ENCODE measurements at places on chromosomes 5 and 9.
A peak's percentile ranks its signal among the peaks of the same experiment; 100 is the strongest.

DNA sequence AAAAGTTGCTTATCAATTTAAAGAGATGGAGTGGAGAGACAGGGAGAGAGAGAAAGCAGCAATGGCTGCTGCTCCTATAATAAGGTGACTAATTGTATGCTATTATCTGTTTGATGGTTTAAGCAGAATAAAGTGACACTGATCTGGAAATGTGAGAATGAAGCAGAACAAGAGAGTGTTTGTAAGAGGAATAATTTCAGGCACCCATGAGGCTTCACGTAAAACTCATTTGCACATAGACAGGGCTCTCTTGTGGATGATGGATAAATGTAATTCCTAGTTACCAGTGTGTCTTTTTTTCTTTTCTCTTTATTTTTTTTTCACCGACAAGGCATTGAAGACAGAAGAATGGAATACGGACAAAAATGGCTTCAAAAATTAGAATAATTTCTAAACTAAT, 228.8 kb upstream of the TYRP1 start:
- DNase-seq = no peak

GRCh38 chr5:106423109-106423897, 1247.4 kb downstream of the EFNA5 start:
- DNase-seq = no peak

DNA sequence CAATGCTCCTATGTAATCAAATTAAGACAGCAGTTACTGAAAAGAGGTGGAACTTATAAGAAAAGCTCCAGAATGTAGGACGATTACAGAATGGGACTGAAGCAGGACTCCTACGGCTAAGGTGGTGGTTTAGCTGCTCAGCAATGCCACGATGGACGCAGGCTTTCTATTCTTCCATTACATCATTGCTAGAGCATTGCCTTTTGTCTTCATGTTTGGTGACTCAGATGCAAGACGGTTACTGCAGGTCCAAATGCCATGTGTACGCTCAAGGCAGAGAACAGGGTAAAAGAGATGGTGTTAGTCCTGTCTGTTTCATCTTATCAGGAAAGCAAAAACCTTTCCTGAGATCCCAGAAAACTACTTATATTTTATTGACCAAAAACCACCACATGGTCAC, 255.1 kb downstream of the ZSWIM6 start:
- DNase-seq = no peak

- no peak for DNase-seq
Measured at GRCh38 chr9:120737416-120738165, 23.3 kb upstream of the MEGF9 start.

GRCh38 chr9:86953181-86953580, 5.9 kb upstream of the GAS1 start:
- no peak for DNase-seq

DNA sequence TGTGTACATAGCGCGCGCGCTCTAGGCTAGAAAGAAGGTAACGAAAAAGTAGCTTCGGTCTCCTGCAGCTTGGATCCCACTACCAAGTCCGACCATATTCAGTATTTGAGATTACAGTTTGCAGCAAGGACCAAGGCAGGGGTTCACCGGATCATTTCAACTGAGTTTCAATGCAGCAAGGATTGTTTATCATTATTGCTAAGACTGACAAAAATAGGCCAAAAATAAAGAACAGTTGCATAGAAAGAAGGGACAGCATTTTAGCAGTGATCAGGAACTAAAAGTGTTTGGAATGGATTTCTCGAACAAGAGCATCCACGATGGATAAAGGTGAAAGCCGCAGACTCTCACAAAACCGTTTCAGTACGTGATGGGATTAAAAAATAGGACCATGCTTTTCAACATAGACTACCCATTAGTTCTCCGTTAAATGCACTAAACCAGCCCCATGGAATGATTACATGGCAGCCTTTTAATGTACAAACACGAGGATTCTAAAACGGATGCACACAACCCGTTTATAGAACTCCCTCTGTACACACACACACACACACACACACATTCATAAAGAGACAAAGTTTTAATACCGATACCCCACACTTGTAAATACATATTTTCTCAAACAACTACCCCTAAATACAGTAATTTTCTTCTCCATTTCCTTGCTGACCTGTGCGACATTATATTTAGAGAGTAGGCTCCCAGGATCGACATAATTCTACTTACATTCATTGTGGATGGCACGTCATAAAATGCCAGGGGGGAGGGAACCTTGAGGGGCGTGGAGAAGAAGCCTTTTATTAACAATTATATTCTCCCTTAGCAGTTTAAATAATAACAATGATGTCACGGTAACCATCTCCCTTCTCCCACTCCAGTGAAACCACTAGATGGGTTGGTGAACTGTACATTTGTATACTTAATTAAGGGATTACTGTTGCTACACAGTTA, 197.1 kb downstream of the MEF2C start:
- no peak for DNase-seq

- DNase-seq = no peak
Measured at GRCh38 chr9:89843074-89843473, 238.3 kb downstream of the GADD45G start.

DNA sequence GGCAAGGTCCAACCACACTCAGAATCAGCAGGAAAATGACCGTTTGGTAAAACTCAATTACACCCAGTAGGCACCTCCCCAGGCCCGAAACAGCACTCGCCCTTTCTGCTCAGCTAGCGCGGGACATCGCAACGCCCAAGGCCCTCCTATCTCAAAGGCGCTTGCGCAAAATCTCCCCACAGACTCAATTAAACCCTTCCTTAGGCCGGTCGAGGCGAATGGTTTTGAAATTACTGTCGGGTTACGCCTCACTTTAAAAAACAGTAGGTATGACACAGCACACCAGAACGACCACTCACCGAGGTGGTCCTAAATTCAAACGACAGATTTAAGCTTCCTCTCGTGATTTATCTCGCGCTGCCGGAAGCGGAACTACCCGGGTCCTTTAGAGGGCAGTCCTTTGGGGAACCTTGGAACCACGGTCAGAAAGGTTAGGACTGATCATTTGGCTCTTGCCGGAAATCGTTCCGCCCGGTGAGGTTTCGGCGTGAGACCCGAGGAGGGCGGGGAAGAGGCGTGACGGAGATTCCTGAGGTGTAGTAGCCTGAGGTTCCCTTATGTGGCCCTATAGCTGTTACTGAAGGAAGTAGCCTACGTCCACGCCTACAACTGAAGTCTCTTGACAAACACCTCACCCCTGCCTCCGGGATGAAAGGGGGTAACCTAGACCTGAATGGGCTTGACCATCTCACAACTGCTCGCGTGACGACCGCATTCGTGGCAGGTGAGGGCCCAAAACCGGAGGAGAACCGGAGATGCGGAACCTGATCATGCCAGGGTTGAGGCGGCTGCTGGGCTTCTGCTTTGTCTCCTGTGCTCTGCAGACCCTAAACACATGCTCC, at the start of the genes GIN1 and PPIP5K2:
GIN1 (minus strand) TSS at position 374 of the 842 bp plus-strand sequence. CDS start 11,431 bp downstream, outside the sequence.
PPIP5K2 (plus strand) TSS at position 537 of the 842 bp plus-strand sequence. CDS start 9,289 bp downstream, outside the sequence.
- peak; percentile 94 for DNase-seq

GRCh38 chr5:1724822-1725602, 74.6 kb downstream of the MRPL36 start:
- DNase-seq = no peak

GRCh38 chr9:122360891-122361290, 9.9 kb upstream of the PTGS1 start:
- no peak for DNase-seq

DNA sequence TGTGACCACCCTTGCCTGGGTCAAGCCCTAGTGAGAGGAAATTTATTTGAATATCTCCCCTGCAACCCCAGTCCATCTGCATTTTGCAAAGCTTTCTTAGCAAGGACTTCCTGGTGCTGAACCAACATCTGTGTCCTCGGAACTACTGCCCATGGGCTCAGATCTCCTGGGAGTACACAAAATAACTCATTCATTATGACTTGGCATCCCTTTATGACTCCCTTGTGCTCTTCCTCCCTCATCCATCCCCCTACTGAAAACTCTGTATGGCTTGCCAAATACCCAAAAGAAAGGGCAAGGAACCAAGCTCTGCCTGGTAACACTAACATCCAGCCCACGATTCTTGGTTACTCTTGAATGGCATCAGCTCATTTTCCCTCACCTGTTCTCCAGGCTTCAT, 368.5 kb downstream of the NTRK2 start:
- no peak for DNase-seq

- no peak for DNase-seq
Measured at GRCh38 chr9:99565203-99565602, 256.5 kb upstream of the NR4A3 start.

DNA sequence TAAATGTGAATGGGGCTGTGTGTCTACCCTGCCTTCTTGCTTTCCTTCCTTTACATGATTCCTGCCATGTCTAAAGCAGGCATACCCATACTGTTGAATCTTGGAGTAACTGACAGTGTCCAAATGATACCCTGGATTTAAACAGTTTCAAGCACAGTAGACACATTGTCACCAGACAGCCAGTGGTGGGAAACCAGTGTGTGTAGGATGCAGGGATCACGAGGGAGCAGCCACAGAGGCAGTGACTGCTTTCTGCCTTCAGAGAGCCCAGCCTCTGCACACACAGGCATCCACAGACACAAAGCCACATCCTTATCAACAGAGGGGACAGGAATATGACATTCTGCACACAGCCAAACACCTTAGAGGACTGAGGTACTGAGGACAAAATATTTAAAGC, 184.2 kb upstream of the TBCA start:
- DNase-seq = no peak

DNA sequence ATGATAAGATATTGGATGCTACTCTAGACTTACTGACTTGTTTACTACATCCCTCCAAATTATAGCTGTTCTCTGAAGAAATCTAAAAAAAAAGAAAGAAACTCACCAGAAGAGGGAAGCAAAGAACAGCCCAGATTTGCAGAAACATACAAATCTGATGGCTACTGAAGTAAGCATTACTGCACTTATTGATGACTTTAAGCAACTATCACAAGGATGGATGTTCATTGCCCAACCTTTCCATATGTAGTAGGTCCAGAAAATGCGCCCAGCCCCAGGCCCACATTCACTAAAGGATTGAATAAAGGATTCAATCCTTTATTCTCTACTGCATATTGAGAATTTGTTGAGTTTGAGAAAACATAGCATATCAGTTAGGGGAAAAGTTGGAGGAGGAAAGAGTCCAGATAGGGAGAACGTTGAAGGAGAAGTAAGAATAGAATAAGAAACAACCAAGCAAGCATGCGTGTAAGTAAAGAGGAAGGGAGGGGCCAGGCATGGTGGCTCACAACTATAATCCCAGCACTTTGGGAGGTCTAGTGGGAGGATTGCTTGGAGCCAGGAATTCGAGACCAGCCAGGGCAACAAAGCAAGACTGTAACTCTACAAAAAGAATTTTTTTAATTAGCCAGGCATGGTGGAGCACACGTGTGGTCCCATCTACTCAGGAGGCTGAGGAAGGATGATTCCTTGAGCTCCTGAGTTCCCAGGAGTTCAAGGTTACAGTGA, 33.8 kb upstream of the DTWD2 start:
- no peak for DNase-seq

DNA sequence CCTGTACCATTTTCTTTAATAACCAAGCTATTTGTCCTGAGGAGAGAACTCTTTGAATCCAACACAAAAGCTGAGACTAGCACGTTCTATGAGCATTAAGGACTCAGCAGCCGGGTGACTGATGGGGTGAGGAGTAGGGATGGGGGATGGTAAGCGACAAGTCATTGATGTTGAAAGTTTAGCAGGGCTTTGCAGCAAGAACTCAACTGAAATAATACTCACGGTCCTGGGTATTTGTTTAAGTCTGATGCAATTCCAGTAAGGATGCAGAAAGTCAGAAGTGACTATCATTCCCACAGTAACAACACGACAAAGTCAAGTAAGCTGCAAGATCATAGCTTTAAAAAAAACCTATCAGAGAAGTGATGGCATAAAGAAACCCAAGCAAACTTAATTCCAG, 131.1 kb downstream of the ACTL7B start:
- no peak for DNase-seq

- no peak for DNase-seq
Measured at GRCh38 chr9:16868701-16869100, 1.8 kb downstream of the BNC2 start.

DNA sequence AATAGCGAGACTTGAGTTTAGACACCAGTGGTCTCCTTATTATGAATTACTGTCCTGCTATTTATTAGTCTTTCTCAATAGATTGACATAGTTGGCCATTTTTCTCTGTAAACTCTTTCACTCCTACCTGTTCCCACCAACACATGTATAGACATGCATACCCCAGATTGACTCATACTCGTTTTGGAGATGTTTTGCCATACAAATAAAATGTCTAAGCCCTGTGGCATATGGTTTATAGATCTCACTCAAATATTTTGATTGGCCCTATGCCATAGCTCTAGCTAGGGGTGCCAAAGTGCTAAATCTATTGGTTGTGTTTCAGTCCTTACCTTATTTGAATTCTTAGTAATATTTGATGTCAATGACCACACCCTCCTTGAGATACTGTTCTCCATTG, 42.3 kb downstream of the CAMK4 start:
- DNase-seq = no peak

DNA sequence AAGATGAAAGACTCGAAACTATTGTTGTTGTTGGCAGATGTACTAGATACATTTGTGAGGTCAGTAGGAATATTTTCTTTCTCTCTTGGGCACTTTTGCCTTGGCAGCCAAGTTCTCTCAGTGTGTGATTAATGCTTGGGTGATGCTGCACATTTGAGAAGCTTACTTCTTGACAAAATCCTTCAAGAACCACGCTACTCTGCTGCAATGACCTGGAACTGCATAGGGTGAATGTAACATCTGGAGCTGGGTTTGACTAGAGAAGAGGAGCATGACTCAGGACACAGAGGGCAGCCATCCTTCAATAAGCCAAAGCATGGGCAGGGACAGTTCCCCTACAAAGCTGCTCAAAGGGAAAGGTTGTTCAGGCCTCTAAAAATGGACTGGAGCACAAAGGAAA, 75.5 kb upstream of the PUM3 start:
- DNase-seq = no peak

DNA sequence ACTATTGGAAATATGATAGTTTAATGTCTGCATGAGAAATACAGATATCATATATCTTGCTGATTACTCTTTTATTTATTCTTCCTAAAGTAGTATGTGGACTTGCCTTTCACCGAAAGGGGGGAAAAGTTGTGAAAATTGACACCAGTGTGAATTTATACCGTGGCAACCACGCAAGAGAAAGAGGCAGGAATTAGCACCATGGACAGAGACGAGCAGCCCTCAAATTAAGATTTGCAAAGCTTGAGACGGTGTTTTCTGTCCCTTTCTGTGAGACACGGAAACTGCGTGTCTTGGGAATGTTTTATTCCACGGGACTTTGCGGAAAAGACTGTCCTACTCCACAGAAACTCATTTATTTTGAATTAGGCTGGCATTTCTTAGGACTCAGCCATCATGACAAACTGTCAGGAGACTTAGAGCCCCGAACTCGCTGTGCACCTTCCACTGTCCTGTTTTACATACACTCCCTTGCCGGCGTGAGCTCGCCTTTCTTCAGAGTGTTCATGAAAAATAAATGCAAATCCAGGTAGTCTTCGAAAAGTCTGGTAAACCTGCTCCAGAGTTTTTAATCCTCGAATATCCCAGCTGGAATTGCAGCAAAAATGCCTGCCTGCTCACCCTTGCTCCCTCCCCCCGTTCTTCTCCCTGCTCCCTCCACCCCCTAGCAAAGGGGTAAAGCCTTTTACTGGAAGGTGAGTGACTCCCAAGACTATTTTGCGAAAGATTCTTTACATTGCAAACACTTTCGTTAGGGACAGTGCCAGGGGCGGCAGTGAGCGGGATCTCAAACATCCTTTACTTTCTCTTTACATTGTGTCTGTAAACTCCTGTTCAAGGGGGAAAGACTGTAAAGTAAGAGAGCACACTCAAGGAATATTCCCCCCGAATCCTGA, 3.8 kb upstream of the ELAVL2 start:
- DNase-seq = no peak

- DNase-seq = no peak
Measured at GRCh38 chr9:83934569-83935275, 13.5 kb upstream of the KIF27 start.

All from stimulated activated CD4-positive, alpha-beta T cell treated with anti-CD3 and anti-CD28 coated beads, Interleukin-12 subunit alpha, Interleukin-12 subunit beta, amount 100 ng/mL, for 48 hours (primary cell).